Activated CD8-positive, alpha-beta memory T cell treated with anti-CD3 and anti-CD28 coated beads, Interleukin-2, amount 10 ng/mL, durations not matched to agents 7 days and 5 days (primary cell): ENCODE measurements at places on chromosomes 5 and 9. TPM values are rescaled to one million over a fixed set of nuclear protein-coding genes. Genes with fewer than 3 reads are reported as not detected.

GRCh38 chr9:38012767-38013450 lies 56.1 kb downstream of the SHB start:
- H3K4me3 ChIP-seq = no peak overlapping the region
- no peak for DNase-seq
- no peaks in the 10 kb centered on the region for H3K36me3 ChIP-seq
- H3K27ac ChIP-seq = no peak overlapping the region
- peaks cover 13% of the 10 kb centered on the region for H3K4me1 ChIP-seq
- no peaks in the 10 kb centered on the region for H3K27me3 ChIP-seq

- peaks cover 2% of the 10 kb centered on the region for H3K27me3 ChIP-seq
- peak overlapping the region; percentile 22 for H3K27ac ChIP-seq
- H3K4me1 ChIP-seq = peaks cover 42% of the 10 kb centered on the region
- peak overlapping the region; percentile 87 for H3K4me3 ChIP-seq
- no peak for DNase-seq
- H3K36me3 ChIP-seq = peaks cover 20% of the 10 kb centered on the region
These were observed 1.9 kb downstream of the DPM2 start for GRCh38 chr9:127935765-127936221.

- H3K27me3 ChIP-seq = no peaks in the 10 kb centered on the region
- DNase-seq = no peak
- H3K27ac ChIP-seq = no peak overlapping the region
- H3K36me3 ChIP-seq = peaks cover 11% of the 10 kb centered on the region
These were observed 143.4 kb downstream of the GDNF start for GRCh38 chr5:37696190-37697021.

DNA sequence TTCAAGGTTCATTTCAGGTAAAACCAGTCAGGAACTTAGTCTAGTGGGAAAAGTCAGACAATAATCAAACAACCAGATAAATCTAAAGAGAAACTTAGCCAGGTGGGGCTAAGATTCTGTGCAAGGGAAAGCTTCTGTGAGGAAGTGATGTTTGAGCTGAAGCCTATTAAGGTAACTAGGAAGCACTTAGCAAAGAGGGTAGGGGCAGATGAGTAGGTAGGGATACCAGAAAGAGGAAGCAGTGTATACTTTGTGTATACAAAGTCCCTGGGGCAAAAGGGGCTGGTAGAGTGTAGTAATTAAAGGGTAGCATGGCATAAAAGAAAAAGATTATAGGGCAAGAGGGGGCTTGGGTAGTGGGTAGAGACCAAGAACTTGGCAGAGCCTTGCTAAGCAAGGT lies 3.6 kb upstream of the SPATA24 start:
- peak overlapping the region; percentile 39 for H3K27ac ChIP-seq
- no peak overlapping the region for H3K4me3 ChIP-seq
- no peak for DNase-seq
- no peaks in the 10 kb centered on the region for H3K27me3 ChIP-seq
- H3K4me1 ChIP-seq = peaks cover 34% of the 10 kb centered on the region

- no peak overlapping the region for H3K27ac ChIP-seq
- no peak for DNase-seq
- no peaks in the 10 kb centered on the region for H3K27me3 ChIP-seq
- no peaks in the 10 kb centered on the region for H3K4me1 ChIP-seq
- H3K36me3 ChIP-seq = no peaks in the 10 kb centered on the region
These were observed 504.3 kb downstream of the AGTPBP1 start for GRCh38 chr9:85237478-85237877.

GRCh38 chr5:152066784-152067183 lies 142.1 kb upstream of the GLRA1 start:
- H3K36me3 ChIP-seq = no peaks in the 10 kb centered on the region
- no peak overlapping the region for H3K27ac ChIP-seq
- no peaks in the 10 kb centered on the region for H3K27me3 ChIP-seq
- no peaks in the 10 kb centered on the region for H3K4me1 ChIP-seq
- no peak overlapping the region for H3K4me3 ChIP-seq
- no peak for DNase-seq

- peak overlapping the region; percentile 94 for H3K4me3 ChIP-seq
- peaks cover 46% of the 10 kb centered on the region for H3K4me1 ChIP-seq
- peaks cover 14% of the 10 kb centered on the region for H3K36me3 ChIP-seq
These were observed 2.9 kb downstream of the NR4A3 start for GRCh38 chr9:99824378-99825171.

DNA sequence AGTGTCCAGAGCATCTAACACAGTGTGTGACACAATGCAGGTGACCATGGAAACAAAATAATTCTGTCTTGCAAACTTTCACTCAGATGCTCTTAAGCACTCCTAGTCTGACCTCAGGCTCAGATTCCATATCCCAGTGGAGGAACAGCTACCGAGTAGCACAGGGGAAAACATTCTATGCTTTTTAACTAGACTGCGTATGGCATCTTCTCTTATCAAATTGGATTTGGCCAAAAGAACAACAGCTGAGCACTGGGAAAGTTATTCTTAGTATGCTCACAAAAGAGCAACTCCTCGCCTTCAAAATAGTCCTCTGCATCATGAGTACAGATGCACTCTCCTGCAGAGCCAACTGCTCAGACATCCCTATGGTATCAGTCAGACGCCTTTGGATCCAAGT lies 528.2 kb upstream of the DAP start:
- H3K27ac ChIP-seq = no peak overlapping the region
- no peaks in the 10 kb centered on the region for H3K27me3 ChIP-seq
- no peaks in the 10 kb centered on the region for H3K36me3 ChIP-seq
- H3K4me3 ChIP-seq = no peak overlapping the region

- H3K36me3 ChIP-seq = no peaks in the 10 kb centered on the region
- H3K27ac ChIP-seq = no peak overlapping the region
- no peaks in the 10 kb centered on the region for H3K27me3 ChIP-seq
- no peaks in the 10 kb centered on the region for H3K4me1 ChIP-seq
- DNase-seq = no peak
- H3K4me3 ChIP-seq = no peak overlapping the region
These were observed 141.1 kb upstream of the RASEF start for GRCh38 chr9:83204047-83204446.

GRCh38 chr9:84207491-84207951 lies 133.0 kb downstream of the SLC28A3 start:
- H3K4me3 ChIP-seq = no peak overlapping the region
- peaks cover 12% of the 10 kb centered on the region for H3K27me3 ChIP-seq
- no peaks in the 10 kb centered on the region for H3K36me3 ChIP-seq
- no peak overlapping the region for H3K27ac ChIP-seq

Gene SELENOP
- 0.12 TPM for total RNA-seq

Gene PCDHB6
- total RNA-seq = not detected

Gene OR1B1
- 0.41 TPM for total RNA-seq

Gene DMRTA1
- not detected for total RNA-seq

Gene FOXD4L3
- total RNA-seq = not detected

Gene SMIM3
- 22.1 TPM for total RNA-seq

Gene SQSTM1
- total RNA-seq = 130 TPM
